ENCODE measurements at places on chromosomes 6 and 20.

DNA sequence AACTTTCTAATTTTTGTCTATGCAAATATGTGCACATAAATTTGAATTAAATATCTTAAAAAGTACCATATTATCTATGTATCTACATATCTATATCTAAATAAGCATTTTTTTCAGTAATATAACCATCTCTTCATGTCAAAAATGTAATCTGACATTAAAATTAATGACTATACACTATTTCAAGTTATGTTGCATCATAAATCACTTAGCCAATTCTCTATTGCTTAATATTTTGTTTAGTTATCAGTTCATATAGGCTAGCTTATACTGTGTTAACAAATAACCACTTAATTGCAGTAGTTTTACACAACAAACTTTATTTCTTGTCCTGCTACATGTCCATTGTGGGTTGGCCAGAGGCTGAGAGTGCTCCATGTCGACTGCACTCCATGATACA lies 360.8 kb downstream of the EPM2A start:
- no peak for DNase-seq

DNA sequence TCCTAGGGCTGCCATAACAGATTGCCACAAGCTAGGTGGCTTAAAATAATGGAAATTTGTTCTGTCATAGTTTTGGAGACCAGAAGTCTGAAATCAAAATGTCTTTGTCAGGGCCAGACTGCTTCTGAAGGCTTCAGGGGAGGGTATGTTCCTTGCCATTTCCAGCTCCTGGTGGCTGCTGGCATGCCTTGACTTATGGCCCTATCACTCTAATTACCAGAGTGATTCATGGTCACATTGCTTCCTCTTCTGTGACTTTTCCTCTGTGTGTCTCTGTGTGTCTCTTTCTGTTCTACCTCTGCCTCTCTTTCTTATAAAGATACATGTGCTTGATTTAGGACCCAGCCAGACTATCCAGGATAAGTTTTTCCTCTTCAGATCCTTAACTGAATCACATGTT lies 635.2 kb upstream of the IMPG1 start:
- no peak for DNase-seq

DNA sequence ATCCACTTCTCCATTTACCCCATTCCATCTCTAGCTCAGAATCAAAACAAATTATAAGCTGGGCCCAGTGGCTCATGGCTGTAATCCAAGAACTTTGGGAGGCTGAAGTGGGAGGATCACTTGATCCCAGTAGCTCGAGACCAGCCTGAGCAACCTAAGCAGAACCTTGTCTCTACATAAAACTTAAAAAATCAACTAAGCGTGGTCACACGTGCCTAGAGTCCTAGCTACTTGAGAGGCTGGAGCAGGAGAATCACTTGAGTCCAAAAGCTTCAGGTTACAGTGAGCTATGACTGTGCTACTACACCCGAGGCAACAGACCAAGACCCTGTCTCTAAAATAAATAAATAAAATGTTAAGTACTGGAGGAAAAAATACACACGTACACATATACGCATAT lies 74.7 kb upstream of the RUNX2 start:
- DNase-seq = no peak

GRCh38 chr20:61055180-61056010 lies 196.7 kb upstream of the CDH4 start:
- no peak for DNase-seq

- DNase-seq = no peak
Measured at GRCh38 chr6:87848616-87849015, 146.6 kb upstream of the AKIRIN2 start.

DNA sequence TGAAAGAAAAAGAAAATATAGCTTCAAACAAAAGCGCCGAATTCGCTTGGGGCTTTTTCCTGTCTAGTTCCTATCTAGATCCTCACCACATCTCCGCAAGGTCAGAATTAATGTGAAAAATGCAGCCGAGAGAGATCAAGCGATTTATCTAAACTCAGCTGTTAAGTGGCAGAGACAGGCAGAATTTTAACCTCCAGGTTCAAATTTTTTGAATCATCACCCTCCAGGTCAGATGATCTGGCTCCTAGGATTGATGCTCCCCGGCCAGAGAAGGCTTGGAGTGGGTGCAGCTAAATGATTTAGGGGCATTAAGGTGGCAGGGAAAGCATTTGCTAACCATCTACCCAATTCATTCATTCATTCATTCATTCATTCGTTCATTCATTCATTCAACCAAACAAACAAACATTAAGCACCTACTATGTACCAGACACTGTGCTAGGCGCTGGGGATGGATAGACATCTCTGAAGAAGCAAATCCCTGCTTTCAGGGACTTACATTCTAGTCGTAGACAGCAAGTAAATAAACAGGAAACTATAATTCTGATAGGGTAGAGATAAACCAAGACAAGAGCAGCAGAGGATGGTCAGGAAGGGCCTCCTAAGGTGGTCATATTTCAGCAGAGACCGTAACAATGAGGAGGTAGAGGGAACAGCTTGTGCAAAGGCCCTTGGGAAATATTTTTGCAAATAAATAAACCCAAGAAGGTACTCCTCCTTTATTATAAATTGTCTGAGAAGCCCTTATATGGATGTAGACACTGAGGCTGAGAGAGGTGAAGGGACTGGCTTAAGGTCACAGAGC lies 672 bp upstream of the UBE2V1 start:
- no peak for DNase-seq

DNA sequence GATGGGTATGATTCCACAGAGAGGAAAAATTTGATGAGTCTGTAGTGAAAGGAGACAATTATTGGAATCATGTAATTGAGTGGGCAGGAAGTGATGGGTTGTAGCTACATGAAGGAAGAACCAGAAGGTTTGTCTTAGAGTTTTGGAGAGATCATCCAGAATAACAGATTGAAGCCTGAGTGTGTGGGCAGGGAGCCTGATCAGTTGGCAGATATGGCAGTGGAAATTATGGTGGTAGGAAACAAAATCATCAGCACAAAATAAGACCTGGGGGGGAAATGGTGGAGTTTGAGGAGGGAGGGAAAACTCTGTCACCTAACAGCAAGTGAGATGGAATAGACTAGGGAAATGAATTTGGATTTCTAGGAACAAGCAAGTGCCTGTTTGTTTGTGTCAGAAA lies 606.6 kb upstream of the MAP3K7 start:
- no peak for DNase-seq

DNA sequence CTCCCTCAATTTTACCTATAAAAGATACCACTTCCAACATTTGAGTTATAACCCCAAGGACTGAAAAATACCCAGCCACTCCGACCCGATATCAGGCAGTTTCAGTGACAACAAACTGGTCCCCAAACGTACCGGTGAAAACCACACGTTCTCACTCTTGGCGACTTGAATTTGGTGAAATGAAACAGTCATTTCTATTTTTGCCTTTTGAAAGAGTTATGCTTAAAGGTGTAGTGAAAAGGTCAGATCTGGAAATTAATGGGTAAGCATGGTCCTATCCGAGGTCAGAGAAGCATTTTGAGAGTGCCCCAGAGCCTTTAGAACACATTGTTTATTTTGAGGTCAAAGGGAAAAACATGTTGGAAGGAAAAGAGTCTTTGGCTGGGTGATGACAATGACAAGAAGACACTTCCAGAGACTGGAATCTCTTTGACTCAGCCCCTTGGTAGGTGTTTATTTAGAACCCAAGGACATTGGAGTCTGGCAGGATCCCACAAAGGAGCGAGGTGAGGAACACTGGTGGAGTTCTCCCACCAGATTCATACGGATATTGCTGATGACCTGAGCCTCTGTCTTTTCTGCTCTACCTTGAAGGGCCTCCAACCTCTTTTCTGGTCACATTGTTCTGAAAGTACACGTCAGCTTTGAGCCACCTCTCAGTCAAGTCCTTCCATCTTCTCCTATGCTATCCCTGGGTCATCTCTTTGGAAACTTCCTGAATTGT lies 235.0 kb downstream of the GMPR start:
- no peak for DNase-seq

All from stimulated activated CD8-positive, alpha-beta memory T cell treated with anti-CD3 and anti-CD28 coated beads, Interleukin-2, amount 100 ng/mL, for 1 hour (primary cell).